ENCODE measurements at places on chromosomes 1 and 21. TPM values are rescaled to one million over a fixed set of nuclear protein-coding genes. Genes with fewer than 3 reads are reported as not detected.
A peak's percentile ranks its signal among the peaks of the same experiment; 100 is the strongest.

GRCh38 chr1:50251702-50252101 is 143.0 kb downstream of the ELAVL4 start:
- DNase-seq: peak; percentile 78

DNA sequence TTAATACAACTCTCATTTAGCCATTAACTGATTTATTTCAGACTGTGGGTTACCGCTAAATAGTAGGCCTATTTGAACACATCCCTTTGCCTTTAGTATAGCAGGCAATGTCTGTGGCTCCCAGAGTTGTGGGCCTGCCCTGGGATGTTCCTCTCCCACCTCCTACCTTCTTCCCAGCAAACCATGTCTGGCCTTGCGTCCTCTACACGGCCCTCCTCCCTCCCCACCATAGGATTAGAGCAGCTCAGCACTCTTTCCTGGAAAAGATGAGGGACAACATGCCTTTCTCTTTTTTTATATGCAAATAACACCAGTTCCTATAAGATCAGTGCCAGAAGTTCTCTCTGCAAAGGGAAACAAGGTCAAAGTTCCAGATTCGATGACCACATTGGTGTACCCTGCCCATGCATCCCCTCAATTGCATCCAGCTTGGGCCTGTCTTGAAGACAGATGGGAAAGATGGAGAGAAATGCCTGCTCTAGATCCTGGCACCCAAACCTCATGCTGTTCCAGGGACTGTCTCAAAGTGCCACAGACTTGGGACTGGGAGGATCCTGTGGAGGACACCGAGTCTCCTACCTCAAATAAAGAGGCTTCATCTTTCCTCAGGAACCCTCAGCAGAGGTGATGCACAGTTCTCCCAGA is 57.2 kb downstream of the CD46 start:
- no peak for DNase-seq

DNA sequence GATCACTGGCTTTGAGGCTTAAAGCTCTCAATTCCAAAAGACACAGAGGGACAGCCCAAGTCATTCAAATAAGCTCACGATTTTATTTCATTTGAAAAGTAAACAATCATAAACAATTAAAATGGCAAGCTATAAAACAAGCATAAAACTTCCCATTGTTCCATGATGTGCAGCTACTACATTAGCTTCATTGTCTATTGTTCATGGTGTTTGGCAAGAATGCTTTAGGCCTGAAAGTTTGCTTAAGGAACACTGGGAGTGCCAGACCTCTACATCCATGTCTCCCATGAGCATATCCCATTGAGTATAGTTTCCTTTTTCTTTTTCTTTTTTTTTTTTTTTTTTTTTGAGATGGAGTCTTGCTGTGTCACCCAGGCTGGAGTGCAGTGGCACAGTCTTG is 286.1 kb upstream of the ESRRG start:
- no peak for DNase-seq

- DNase-seq: no peak
Measured at GRCh38 chr21:44846485-44847260, 26.8 kb downstream of the PTTG1IP start.

DNA sequence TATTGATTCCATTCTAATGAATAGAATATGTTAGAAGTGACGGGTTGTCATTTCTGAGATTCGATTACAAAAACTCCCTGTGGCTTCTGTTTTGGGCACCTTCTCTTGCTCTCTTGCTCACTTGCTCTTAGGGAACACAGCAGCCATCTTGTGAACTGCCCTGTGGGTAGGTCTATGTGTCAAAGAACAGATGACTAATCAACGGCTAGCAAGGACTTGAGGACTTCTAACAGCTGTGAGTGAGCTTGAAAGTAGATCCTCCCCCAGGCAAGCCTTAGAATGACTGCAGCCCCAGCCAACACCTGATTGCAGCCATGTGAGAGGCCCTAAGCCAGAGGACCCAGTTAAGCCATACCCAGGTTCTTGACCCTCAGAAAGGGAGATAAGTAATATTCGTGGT is 49.3 kb downstream of the AZIN2 start:
- no peak for DNase-seq

- DNase-seq: peak; percentile 4
Measured at GRCh38 chr21:14554948-14555347, 8.8 kb upstream of the SAMSN1 start.

DNA sequence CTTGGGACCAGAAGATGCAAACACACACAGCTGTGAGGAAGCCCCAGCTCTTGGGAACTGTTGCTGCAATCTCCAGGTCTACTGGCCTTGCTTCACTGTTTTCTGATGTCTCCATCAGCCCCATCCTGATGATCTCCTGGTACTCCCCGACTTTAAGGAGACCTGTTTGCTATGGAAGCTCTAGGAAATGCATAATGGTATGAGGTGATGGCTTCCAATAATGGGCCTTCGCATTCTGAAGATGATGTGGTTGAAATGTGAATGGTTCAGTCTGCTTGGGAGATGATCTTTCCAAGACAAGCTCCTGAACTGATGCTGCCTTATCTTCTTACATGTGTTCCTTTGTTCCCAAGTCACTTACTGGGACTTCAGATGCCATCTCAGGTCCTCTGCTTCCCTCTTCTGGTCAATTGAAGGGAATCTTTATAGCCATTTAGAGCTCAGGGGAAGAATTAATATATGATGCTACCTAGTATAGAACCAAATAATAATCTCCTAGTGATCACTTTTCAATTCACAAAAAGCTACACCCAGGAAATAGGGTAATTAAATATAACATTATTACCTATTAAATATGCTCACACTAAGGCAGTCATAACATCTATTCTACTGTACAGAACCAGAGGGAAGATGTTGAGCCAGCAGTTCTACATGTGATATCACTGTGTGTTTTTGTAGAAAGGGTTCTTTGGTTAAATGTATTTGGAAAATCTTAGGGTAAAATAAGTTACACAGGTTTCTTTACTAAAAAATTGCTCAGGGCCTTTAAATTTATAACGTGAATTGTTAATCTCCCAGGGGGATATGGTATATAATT is 73.9 kb upstream of the VTCN1 start:
- DNase-seq: peak; percentile 82

- peak; percentile 16 for DNase-seq
Measured at GRCh38 chr1:96688767-96689166, 32.8 kb upstream of the PTBP2 start.

GRCh38 chr1:186960861-186961260 is 132.1 kb downstream of the PLA2G4A start:
- DNase-seq: no peak

DNA sequence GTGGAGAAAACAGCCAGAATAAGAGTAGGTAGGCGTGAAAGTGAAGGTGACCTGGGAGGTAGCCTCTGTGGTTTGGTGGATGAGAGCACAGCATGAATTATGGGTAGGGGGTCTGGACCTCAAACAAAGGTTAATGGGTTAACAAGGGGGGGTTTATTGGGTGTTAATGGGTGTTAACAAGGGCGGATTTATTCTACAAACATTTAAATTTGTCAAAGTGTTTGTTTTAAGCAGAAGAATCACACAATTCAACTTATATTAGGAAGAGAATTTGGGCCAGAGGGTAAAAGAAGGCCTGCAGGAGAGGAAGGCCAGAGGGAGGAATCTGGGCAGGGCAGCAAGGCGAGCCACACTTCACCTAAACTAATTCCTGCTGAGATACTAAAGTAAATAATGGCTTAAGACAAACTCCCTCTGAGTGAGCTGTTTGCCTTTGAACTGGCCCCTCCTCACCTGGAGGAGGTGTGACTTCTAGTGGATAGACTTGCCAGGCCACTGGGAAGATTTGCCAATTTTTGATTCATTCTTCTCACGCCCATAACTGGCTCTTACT is 191.7 kb downstream of the GIPC2 start:
- peak; percentile 70 for DNase-seq

DNA sequence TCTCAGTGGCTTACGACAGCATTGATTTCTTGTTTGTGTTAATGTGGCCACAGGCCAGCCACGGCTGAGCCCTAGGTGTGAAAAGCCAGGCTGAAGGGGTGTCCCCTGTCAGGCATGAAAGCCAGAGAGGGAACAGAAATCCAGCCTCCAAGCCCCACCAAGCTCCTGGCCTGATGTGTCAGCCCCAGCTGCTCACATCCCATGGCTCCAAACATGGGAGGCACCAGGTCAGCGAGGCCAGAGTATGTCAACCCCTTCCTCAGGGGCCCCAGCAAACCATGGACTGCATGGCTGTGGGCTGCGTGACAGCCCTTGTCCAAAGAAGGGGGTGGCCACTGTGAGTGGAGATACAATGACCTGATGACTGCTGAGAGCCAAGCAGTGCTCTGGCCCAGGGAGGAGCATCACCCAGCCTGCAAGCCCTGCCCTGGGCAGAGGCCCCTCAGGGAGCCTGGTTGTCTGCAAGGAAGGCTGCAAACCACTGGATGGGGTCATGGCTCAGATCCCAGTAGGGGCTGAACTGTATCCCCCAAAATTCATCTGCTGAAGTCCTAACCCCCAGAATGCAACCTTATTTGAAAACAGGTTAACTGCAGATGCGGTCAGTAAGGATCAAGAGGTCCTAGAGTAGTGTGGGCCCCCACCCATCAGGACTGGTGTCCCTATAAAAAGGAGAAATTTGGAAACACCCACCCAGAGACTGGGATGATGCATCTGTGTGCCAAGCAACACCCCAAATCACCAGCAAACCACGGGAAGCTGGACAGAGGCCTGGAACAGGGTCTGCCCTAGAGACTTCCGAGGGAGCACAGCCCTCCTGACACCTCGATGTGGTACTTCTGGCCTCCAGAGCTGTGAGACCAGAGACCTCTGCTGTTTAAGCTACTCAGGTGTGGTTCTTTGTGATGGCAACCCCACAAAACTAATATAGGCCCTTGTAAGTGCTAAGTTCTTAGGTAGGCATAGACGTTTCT is 3.3 kb upstream of the MX2 start:
- DNase-seq: no peak

LDLRAP1 gene
- total RNA-seq: 17.1 TPM

S100A11 gene
- total RNA-seq: 78.6 TPM

KRTAP13-2 gene
- not detected for total RNA-seq

All from GM23338 (cell line).